ENCODE measurements at places on chromosomes 2 and 18.

GRCh38 chr18:27922780-27923179 is 254.2 kb downstream of the CDH2 start:
- no peak for DNase-seq

- DNase-seq, result no peak
Measured at GRCh38 chr2:180728928-180729559, 251.4 kb upstream of the UBE2E3 start.

- DNase-seq, result no peak
Measured at GRCh38 chr18:7923105-7923504, 356.0 kb downstream of the PTPRM start.

DNA sequence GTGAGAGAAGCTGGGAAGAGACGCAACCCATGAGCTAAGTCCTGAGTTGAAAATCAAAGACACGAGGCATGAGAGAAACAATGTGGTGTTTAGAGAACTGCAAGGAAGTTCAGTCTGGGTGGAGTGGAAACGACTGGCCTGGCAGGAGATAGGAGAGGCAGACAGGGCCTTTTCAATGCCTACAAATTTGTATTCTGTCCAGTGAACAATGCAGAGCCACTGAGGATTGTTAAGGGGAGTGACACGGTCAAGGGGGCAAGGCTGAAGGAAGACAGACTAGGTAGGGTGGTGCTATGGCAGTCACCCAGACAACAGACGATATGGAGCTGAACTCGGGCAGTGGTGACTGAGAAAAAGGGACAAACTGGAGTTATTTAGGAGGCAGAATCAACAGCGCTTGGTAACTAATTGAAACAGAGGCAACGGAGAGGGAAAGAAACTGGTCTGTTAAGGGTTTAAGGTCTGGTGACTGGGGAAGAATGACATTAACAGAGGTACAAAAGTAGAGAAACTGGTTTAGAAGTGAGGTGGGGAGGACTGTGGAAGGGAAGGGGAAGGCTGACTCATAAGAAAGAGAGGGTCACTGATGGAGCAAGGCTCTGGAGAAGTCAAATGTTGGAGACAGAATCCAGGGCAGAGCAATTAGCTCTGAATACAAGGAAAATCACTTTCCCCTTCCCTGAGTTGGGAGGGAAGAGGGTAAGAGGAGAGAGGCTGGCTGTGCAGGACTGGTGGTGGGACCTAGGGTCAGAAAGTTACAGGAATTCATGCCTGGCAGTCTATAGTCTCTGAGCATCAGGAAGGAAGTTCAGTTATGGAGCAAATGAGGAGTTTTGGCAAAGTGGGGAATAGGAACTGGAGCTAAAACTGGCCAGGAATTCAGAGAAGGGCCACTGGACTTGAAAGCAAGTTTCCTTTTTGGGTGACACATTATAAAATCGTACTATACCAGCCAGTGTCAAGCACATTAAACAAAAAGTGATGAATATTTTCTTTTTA is 63.4 kb upstream of the CHRNA1 start:
- DNase-seq, result no peak

- no peak for DNase-seq
Measured at GRCh38 chr2:40416486-40416885, 35.4 kb downstream of the SLC8A1 start.

- no peak for DNase-seq
Measured at GRCh38 chr18:159037-159652, 788 bp downstream of the USP14 start.

GRCh38 chr2:12577091-12577490 is 139.6 kb upstream of the TRIB2 start:
- DNase-seq, result no peak
